GOT3 (cell line): ENCODE measurements at places on chromosomes 7 and 10.

GRCh38 chr10:24617771-24618396 is 105.8 kb downstream of the ARHGAP21 start:
- DNase-seq, result no peak

GRCh38 chr7:114889646-114890285 is 32.1 kb upstream of the MDFIC start:
- no peak for DNase-seq

DNA sequence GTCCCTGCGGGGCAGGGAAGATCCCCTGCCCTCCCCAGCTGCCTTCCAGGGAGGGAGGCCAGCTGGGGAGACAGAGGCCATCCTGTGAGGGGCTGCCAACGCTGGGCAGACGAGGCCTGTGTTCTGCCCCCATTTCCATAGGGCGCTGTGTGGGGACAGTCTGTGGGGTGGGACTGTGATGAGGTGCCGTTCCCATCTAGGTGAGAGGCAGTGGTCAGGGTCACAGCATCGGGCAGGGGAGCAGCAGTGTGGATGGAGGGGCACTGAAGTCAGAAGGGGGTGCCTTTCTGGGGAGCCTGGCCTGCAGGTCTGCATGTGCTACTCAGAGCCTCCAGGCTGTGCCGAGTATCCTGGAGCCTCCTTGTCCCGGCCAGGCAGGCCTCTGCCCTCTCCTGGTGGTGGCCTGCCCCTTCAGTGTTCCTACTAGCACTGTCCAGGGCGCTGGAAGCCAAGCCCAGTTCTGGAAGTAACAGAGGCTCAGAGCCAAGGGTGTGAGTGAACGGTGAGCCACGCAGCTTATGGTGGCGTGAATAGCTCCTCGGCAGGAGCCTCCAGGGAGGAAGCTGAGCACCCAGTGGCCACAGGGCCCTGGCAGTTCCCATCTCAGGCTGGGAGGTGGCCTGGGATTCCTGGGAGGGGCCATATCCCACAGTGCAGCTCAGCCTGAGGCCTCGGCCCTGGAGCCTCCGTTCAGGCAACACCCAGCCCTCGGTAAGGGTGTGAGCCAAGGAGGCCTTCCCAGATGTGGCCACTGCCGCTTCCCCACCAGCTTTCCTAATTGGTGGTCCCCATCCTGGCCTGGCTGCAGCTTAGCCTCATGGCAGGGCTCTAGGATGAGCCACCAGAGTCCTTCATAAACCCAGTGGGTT is 23.3 kb upstream of the CSGALNACT2 start:
- no peak for DNase-seq

- no peak for DNase-seq
Measured at GRCh38 chr7:27079234-27079975, 16.4 kb downstream of the HOXA1 start.

DNA sequence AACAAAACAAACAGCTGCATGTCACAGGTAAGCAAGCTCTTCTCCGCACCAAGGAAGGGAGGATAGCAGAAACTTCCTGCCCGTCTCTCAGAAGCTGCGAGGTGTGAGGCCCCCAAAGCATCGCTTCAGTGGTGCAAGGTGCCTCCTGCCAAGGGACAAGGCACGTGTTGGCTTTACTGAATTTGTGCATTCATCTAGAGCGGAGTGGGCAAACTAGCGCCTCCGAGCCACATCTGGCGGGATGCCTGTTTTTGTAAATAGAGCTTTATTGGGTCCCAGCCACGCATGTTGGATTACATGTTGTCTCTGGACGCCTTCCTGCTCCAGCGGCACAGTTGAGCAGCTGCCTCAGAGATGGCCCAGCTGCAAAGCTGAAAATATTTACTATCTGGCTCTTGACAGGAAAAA is 27.7 kb downstream of the PHYH start:
- no peak for DNase-seq

DNA sequence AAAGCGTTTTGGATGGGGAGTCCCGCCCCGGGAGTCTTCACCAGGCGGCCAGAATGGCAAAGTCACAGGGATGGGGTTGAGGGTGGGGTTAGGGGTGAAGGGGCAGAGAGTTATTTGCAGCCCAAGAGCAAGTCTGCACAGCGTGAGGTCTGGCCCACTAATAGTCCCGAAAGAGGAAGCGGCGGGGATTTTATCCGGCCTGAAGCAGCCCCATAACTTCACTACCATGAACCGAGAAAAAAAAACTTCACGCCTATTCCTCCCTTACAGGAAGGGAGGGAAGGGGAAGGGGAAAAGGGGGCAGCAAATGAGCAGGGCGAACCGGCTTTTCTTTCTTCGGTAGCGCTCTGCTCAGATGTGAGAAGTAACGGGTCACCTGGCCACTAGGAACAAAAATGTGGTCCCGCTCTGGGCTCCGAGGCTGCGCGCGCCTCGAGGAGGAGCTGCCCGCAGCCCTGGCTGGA is 712 bp downstream of the ITPRIP start:
- DNase-seq, result no peak
